ENCODE measurements at places on chromosomes 7 and 10. TPM values are rescaled to one million over a fixed set of nuclear protein-coding genes. Genes with fewer than 3 reads are reported as not detected.

DNA sequence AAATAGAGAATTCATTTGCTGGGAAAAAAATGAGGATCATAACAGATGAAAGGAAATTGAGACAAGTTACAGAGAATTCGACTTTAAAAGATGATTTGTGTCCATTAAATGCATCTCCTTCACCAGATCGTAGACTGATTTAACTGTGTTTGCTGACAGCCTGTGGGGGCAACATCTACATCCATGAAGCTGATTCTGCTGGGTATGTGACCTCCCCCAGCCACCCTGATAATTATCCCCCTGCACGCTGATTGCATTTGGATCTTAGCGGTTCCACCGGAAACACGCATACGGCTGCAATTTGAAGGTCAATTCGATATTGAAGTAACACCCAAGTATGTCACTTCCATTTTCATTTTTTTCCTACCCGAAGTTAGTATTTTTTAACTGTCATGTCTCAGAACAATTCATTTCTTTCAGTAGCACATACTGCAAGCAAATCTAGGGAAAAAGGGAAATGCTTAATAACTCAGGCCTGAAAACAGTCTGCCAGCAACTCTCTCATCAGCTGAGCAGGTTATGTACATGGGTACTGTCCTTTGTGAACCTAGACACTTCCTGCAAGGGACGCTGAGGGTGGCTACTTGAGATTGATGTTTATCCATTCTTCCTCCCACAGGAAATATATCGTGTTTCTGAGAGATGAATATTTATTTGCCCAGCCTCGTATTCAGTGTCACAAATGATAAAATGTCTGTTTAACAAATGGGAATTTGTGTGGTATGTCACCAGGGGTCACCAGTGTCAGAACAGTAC is 134.9 kb downstream of the ZNF22 start:
- H3K4me3 ChIP-seq, result no peak overlapping the region
- no peaks in the 10 kb centered on the region for H3K4me1 ChIP-seq
- DNase-seq, result no peak
- H3K27ac ChIP-seq, result no peak overlapping the region
- peaks cover 15% of the 10 kb centered on the region for H3K27me3 ChIP-seq

DNA sequence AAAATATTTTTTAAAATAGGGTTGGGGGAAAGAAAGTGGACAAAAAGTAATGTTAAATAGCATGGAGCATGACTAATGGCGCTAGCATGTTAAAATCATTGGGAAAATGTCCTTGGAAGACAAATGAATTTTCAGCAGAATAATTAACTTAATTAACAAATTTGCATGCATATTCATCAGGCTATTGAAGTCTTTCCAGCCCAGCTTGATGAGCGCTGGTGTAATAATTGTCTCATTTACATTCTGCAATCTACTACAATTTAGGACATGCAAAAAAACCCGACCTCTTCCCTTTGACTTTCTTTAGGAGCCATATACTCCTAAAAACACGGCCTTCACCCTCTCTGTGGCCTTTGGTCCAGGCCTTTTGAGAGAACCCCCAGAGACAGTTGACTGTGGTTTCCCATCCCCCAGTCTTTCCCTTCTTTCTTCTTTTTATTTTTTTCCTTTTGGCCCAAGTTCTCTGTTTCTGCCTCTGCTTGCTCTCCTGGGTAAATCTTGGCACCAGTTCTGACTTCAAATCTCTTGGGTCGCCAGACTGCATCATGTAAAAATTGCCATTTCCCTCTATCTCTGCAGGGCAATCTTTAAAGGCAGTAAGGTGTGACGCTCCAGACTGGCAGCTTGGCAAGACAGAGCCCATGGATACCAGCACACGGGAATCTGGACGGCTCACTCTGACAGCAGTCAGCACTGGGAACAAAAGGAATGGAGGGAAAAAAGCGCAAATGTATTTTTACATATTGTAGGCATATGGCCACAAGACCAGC is 105.5 kb downstream of the NEUROD6 start:
- DNase-seq, result no peak
- H3K4me3 ChIP-seq, result no peak overlapping the region
- no peaks in the 10 kb centered on the region for H3K4me1 ChIP-seq
- H3K36me3 ChIP-seq, result no peaks in the 10 kb centered on the region
- no peak overlapping the region for H3K27ac ChIP-seq

GRCh38 chr10:79242620-79243152 is 104.6 kb upstream of the PPIF start:
- DNase-seq, result peak; percentile 74
- peaks cover 74% of the 10 kb centered on the region for H3K4me1 ChIP-seq
- H3K36me3 ChIP-seq, result peaks cover 23% of the 10 kb centered on the region
- H3K27ac ChIP-seq, result peak overlapping the region; percentile 79
- H3K4me3 ChIP-seq, result peak overlapping the region; percentile 77

- no peak overlapping the region for H3K4me3 ChIP-seq
- H3K27ac ChIP-seq, result no peak overlapping the region
- H3K27me3 ChIP-seq, result peaks cover 60% of the 10 kb centered on the region
- DNase-seq, result no peak
- H3K36me3 ChIP-seq, result no peaks in the 10 kb centered on the region
Observed at GRCh38 chr10:3210251-3210877, 37.8 kb upstream of the PITRM1 start.

Gene ZP3
- total RNA-seq, result 9.3 TPM

Gene PRRT4
- not detected for total RNA-seq

Gene IDI2
- total RNA-seq, result not detected

All from activated CD4-positive, alpha-beta memory T cell treated with anti-CD3 and anti-CD28 coated beads, Interleukin-2, amount 10 ng/mL, durations not matched to agents 7 days and 5 days (primary cell).